ENCODE measurements at places on chromosomes 7 and 10.

DNA sequence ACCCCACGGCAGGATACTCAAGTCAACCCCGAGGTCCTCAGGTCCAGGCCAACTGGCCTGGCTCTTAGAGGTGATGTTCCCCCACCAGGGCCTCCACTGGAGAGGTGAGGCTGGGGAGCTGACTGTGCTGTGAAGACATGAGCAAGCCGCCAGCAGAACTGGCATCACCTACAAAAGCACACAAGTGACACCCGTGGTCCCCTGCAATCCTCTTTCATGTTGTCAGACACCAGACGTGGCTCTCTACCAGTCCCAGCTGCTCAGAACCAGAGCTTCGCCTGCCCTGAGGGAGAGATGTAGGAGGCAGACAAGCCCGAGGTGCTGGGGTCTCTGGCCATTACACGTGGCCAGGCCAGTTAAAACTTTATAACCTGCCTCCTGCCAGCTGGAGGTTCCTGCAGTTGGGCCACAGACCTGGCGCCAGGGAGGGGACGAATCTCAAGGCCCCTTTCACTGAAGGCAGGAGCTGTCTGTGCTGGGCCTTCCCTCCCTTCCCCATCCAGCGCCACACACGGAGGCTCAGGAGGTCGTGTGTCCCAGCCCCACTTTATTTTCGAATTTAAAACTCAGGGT, 2.2 kb downstream of the COMTD1 start:
- no peak for DNase-seq

GRCh38 chr7:142401951-142402350, 144.1 kb upstream of the PRSS58 start:
- DNase-seq = no peak

DNA sequence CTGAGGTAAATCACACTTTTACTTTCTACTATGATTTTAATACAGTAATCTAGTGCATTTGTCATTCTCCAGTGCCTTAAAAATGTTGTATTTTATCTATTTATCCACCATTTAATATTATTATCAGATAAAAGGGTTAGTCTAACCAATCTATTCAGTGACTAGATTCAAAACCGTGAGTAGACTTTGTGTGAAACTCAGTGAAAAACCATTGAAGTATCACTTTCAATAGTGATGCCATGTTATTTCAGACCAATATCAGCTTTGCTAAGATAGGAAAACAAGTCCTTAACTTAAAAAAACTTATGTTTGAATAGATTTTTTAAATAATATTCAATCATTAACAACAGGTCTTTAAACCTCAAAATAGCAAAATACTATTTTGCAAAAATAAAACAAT, 1628.7 kb downstream of the REEP3 start:
- DNase-seq = no peak

DNA sequence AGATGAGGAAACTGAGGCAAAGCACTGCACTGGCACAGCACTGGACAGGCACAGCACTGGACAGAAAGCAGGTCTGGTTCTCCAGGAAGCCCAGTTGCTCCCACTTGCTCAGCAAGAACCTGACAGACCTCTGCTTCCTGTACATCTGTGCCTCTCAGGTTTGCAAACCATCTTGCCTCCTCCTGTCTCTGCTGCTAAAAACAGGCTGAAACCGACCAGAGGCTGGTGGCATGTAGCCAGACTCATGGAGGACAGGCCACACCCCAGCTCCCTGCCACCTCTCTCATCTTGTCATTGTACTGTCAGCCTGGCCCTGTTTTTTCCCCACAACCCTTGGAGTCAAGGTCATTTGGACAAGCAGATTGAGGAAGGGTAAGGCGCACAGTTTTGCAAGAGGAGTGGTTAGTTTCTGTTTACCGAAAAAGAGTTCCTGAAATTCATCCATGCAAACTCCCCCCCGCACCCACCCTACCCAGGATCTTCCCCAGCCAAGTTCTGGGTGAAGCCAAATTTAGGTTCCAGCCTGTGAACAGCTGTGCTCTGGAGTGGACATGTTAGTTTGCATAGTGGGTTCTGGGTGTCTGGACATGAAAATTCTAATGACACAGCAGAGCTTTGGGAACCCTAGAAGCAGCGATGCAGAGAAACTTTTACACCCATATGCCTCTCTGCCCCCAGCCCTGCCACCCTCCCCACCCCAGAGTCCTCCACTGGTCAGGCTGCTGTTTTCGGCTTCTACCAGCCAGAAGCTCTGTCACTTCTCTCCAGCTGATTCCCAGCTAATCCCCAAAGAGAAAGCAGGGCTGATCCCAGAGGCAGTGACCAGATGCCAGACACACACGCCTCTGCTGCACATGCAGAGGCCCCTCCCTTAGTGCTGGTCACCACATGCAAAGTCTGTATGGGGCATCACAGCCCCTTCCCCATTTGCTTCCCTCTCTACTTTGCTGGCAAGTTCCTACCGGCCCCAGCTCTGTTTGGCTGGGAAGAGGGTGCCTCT, 8.5 kb upstream of the C10orf105 start:
- no peak for DNase-seq

DNA sequence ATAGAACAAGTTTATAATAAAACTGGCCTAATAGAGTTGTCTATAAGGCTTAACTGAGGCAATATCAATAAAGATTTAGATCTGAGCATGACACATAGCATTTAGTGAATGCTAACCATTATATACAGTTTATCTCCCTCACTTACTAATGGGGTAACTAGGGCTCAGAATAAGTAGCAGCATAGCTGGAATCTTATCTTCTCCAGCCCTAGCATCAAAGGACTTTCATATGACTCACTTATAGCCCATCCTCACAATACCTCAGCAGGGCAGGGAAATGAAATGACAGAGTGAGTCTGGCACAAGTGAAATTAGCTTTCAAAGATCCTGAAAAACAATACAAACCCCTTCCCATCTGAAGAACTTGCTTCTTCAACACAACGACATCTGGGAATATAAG, 362.9 kb downstream of the KIF20B start:
- DNase-seq = no peak

DNA sequence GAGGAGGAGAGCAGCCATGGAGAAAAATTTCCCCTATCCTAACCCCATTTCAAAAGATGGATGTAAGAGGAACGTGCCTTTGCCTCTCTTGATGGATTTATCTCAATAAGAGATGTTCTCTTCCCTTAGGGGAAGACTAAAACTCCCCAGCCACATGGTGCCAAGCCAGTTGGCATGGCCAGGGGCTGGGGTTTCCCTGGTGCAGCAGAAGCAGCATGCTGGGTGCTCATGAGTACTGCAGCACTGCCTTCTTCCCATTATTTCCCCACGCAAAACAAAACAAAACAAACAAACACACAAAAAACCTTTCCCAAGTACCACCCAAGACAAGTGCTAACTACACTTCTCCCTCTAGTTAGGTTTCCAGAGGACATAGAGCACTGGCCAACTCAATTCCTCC, 97.2 kb downstream of the DOCK4 start:
- DNase-seq = peak; percentile 19

- no peak for DNase-seq
These were observed 8.4 kb downstream of the ETV1 start for GRCh38 chr7:13981070-13981469.

GRCh38 chr10:4270116-4270515, 485.1 kb upstream of the KLF6 start:
- DNase-seq = no peak

DNA sequence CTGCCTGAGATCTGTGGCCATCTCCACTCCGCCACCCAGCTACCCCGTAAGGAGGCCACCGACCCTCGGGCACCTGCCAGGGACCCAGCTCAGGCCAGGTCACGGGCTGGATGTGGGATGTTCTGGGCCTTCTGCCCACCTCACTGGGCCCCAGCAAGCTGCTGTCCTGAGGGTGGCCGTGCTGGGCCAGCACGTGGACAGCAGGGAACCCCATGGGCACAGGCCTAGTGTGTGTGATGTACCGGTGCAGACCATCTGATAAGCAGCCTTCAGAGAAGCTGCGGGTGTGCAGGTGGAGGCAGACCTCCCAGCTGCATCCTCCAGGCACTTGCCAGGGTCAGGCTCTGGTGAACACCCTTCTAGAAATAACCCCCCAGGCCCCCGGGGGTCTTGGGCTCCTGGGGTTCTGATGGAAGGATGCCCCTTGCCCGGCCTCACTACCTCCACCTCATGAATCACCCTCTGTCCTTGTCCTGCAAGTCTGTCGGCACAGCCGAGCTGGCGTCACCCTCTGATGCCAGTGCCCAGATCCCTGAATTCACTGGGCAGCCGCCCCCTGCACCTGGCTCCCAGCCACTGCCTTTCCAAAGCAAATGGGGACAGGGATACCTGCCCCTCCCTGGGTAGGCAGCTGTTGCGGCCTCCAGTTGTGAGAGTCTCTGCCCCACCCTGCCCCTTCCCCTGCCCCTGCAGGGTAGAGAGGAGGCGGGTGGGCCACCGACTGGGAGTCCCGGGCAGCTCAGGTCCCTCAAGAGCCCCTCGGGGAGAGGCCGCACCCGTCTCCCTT, 139.8 kb downstream of the FAM53B start:
- DNase-seq = no peak

DNA sequence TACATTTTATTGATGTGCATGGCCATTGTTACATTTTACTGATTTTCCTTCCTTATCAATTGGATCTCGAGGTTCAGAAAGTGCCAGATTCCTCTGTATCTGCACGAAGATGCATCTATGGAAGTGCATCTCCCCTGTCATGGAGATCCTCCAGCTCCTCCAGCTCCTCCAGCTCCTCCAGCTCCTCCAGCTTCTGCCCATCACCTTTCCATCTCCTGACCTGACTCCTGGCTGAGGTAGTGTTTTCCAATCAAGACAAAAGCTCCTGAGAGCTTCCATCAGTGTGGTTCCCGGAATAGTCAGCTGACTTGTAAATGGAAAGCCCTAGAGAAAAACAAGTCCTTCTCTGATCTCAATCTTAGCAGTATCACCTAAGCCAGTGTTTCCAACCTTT, 90.8 kb upstream of the KLF6 start:
- DNase-seq = no peak

- peak; percentile 49 for DNase-seq
These were observed 439 bp upstream of the EMX2 start for GRCh38 chr10:117541909-117542705.

DNA sequence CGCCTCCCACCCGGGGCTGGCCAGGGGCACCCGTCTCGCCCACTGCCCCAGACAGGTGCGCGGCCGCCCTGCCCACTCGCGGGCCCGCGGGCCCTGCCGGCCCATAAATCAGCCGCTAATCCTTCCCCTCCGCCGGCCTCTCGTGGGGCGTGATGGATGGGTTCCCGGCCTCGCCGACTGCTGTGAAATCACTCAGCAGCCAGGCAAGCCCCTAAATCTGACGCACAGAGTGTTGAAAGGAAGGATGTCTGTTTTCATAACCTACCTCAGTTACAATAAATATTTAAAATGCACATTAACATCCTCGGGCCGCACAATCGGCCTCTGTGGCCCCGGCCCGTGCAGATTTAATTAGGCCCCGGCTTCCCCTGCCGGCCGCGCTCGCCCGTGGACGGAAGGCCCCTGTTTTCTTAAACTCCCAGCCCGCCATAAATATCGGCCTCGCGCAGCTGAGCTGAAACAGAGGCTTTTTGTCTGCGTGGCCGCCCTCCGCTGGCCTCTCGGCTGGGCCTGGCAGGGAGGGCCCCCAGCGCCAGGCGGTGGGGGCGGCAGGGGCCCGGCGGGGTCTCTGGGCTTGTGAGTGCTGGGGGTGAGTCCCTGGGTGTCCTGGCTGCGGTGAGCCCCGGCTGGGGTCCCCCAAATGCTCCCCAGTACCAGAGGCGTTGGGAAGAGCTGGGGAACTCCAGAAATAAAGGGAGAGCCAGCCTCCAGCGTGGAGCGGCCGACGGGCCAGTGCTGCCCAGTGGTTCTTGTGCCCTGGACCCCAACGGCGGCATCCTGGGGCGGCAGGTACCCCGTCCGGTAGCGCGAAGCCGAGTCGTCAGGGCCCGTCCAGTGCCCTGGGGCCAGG, 90.7 kb downstream of the UNCX start:
- peak; percentile 19 for DNase-seq

DNA sequence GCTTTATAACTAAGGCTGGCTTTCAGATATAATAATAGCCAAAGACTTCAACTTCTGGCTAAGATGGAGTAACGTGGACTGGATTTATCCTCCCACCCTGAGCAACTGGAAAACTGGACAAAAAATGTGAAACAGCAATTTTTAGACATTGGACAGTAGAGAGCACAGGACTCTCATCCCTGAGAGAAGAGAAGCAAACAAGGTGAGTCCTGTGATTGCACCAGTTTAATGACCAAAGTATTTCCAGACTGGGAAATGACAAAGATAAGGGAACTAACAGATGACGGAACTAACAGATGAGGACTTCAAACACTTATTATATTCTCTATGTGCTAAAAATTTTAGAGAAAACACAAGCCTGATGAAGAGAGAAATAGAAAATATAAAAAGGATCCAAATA, 175.7 kb upstream of the SLC25A13 start:
- DNase-seq = no peak

- peak; percentile 13 for DNase-seq
These were observed 266.3 kb downstream of the RPS24 start for GRCh38 chr10:78299851-78300468.

DNA sequence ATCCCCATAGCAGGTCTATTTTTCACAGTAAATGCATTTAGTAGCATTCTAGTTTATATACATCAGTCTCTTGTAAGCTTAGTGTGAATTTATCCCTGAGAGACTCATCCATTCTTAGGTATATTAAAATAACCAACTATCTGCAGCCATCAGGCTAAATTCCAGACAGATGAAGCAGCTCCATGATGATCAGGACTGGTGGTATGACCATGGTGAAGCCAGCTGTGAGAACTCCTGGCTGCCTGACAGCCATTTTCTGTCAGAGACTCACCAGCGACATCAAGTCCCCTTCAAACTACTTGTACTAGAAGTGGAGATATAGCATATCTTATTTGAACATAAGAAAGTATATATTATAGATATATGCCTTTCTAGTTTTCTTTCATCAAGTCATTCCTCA, 70.3 kb upstream of the GSDME start:
- DNase-seq = no peak

- no peak for DNase-seq
These were observed 2.7 kb upstream of the PNLIPRP1 start for GRCh38 chr10:116587878-116588591.

DNA sequence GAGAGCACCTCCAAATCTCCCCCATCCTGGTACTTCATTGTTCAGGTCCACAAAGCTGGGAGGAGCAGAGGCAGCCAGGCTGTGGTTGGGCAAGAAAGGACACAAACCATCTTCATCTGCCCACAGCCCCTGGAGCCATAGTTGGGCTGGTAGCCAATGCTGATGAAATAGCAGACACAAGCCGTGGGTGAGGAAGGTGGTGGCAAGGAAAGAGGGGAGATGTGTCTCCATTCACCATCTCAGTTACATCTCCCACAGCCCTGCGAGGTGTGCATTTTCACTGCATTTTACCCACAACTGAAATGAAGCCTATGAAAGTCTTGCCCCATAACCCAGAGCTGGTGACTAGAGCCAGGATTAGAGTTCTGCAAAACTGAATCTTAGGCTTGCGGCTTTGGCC, 35.0 kb downstream of the PIK3AP1 start:
- DNase-seq = no peak

DNA sequence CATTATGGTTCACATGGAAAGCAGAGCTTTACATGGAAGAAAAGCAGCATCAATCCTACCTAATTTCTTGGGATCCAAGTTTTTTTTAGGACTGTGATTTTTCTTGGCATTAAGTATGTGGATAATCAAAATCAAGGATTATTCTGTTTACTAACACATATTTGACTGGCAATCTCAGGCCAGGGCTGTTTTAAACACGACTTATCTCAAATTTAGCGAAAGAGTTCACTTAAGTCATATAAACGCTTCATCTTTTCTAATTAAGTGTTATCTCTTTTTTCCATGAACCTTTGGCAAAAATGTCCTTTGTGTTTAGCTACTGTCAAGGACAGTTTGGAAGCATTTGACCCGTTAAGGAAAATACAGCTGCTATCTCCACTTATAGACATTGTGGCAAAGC, 92.0 kb downstream of the GNAI1 start:
- DNase-seq = no peak
